Fibroblast of villous mesenchyme (primary cell): ENCODE measurements at places on chromosomes 5 and 9. TPM values are rescaled to one million over a fixed set of nuclear protein-coding genes. Genes with fewer than 3 reads are reported as not detected.

- peak; percentile 23 for DNase-seq
These were observed 42.2 kb downstream of the NIPAL4 start for GRCh38 chr5:157502143-157502647.

GRCh38 chr5:116861666-116862065, 287.0 kb upstream of the SEMA6A start:
- no peak for DNase-seq

DNA sequence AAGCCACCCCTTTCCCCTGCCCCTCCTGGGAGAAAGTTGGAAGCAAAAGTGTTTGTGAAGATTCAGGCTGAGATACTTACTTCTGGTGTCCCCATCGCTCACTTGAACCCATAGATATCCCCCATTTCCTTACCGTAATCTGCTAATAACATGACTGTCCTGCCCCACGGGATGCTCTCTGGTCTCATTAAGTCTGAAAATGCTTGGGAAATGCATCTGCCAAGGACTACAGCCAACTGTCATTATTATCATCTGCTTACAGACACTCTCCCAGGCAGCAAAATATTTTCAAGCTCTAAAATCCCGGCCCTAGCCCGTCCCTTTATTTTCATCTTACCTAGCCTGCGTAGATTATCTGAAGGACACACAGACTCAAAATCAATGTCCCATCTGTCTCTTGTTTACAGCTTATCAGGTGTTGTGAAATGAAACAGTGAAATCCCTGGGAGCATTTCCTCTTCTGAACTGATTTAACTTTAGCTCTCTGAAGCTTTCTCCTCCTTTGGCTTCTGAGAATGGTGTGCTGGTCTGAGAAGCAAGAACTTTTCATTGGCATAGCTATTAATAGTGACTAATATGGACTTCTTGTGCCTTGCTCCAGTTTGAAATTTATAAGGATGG, 126.9 kb upstream of the OSMR start:
- DNase-seq, result peak; percentile 77

The OLFML2A gene
- total RNA-seq, result 4.3 and 5.5 TPM in 2 replicates
